ENCODE measurements at places on chromosomes 2 and 18.

GRCh38 chr2:212033888-212034287, 504.7 kb downstream of the ERBB4 start:
- DNase-seq, result no peak

- DNase-seq, result no peak
Observed at GRCh38 chr2:237956402-237956736, 10.4 kb upstream of the UBE2F start.

- DNase-seq, result no peak
Observed at GRCh38 chr18:25827228-25827627, 263.2 kb downstream of the SS18 start.

DNA sequence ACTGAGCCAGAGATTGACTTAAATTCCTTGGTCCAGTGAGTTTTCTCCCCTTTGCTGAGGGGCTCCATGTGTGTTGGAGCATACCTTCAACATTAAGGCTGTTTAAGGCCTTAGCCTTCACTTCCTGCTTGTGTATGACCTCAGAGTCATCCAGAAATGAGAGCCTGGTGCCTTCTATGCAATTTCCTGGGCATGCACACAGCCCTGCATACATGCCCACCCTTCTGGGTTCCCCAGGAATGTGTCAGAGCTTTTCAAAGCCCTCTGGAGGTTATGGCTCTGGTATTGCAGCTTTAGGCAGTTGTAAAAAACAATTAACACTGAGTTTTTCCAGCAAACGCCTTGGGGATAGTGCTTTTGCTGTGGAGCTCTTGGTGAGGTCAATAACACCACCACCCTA, 16.7 kb downstream of the IL1R1 start:
- DNase-seq, result peak; percentile 72

GRCh38 chr2:182581196-182581935, 134.7 kb upstream of the DNAJC10 start:
- no peak for DNase-seq

DNA sequence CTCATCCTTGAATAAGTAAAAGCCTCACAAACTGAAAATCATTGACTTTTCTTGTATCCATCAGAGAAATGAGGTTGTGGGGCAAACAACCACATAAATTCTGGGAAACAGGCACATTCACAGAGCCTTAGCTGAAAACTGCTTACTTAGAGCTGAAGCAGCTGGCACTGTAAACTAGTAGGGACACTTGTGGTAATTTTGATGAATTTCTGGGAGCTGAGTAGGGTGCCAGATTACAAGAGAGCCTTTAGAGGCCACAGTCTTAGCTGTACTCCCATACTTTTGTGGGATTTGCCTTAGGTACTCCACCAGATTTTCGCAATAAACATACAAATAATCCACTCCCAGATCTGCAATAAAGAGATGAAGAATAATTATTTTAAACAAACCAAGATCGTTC, 315.2 kb downstream of the TMX3 start:
- no peak for DNase-seq

GRCh38 chr2:198096002-198096401, 291.6 kb downstream of the PLCL1 start:
- no peak for DNase-seq

- DNase-seq, result no peak
Observed at GRCh38 chr2:120823551-120823950, 87.9 kb downstream of the GLI2 start.

DNA sequence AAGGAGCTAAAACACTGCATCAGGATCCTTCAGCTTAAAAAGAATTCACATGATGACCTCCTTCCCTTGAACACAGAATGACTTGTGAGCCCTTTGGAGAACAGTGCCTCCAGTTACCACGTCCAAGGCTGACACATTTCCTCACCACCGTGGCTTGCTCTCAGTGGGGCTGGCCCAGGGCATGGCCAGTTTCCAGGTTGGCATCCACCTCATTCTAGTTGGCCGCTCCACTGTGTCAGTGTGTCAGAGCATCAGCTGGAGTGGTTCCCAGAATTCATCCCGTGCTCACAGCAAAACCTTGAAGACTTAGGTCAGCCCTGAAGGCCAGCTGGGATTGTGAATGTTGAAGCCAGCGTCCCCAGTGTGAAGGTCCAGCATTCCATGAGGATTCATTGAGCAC, 158.5 kb downstream of the INSIG2 start:
- peak; percentile 80 for DNase-seq

DNA sequence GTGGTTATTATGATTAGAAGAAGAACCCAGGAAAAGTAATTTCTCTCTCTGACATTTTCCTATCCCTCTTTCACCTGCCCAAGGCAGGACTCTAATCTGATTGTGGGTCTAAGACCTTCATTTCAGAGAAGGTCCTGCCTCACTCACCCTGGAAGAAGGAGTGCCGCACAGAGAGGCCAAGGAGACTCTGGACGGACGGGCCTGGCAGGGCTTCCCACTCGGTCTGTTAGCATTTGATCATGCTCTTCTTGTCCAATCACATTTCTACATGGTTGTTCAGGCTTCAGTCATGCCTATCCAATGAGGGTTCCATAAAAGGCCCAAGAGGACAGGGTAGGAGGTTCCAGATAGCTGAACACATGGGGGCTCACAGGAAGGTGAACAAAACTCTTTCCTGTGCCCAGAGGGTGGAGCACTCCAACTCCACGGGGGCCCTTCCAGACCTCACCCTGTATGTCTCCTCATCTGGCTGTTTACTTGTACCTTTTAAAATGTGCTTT, 27.0 kb downstream of the ZNF892 start:
- DNase-seq, result peak; percentile 81

DNA sequence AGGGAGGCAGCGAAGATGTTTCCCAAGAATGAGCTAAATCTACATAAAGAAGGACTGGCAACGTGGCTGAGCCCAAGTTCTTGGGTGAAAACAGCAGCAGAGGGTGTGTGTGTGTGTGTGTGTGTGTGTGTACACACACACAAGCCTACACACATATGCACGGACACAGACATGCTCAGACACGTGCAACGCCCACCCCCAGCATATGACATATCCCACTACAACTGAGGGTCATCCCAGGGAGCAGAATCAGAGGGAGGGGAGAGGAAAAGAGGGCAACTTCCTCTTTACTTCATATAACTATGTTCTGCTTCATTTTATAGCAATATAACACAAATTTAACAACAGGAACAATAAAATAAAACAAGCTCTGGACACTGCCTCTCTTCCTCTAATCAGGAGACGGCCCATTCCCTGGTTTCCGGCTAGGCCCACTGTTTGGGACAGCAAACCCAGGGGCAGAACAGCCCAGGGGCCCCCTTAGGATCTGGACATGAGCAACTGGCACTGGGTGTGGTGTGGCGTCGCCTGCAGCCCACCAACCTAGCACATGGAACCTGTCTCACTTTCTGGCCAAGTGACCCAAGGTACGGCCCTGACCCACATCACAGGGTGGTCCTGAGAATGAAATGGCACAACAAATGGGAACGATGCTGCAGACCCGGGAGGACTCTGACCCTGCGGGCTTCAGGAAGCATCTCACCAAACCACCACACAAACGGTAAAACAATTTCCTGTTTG, 25.0 kb downstream of the FAM178B start:
- DNase-seq, result no peak

DNA sequence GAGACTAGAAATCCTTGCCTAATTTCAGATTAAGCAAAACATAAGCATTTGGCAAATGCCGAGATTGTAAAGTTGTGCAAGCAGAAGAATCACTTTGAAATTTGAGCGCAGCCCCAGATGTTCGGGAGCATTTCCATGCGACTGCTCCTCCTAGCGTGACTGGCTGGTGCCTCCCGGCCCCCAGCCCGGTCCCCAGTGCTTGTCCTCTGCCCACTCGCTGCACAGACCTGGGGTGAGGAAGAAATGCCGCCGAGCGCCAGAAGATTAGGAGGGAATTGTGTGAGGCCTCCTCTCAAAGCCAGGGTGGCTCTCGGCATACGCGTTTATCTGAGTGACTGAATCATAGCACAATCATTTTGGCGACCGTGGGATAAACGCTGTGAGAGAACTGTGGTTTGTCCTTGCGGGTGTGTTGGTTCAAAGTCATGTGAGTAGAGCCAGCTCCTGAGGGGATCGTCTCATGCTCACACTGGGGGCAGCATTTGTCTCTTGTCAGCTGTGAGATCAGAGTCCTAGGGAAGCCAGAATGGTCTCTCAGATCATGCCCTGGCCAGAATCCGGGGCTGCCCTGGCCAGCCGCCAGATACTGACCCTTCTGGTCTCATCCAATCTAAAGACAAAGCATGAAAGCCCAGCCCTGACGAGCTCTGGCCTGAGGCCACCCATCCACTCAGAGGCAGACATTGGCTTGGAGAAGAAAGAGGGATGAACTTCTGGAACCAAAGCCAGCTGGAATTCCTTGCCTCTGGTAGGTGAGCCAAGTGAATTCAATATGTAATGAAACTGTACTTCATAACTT, 189.3 kb downstream of the SH3RF3 start:
- no peak for DNase-seq

GRCh38 chr18:54805571-54806334, 22.5 kb upstream of the RAB27B start:
- DNase-seq, result peak; percentile 25

GRCh38 chr2:69588403-69588802, 55.1 kb downstream of the AAK1 start:
- DNase-seq, result no peak

- no peak for DNase-seq
Observed at GRCh38 chr2:39894082-39894481, 115.0 kb upstream of the THUMPD2 start.

DNA sequence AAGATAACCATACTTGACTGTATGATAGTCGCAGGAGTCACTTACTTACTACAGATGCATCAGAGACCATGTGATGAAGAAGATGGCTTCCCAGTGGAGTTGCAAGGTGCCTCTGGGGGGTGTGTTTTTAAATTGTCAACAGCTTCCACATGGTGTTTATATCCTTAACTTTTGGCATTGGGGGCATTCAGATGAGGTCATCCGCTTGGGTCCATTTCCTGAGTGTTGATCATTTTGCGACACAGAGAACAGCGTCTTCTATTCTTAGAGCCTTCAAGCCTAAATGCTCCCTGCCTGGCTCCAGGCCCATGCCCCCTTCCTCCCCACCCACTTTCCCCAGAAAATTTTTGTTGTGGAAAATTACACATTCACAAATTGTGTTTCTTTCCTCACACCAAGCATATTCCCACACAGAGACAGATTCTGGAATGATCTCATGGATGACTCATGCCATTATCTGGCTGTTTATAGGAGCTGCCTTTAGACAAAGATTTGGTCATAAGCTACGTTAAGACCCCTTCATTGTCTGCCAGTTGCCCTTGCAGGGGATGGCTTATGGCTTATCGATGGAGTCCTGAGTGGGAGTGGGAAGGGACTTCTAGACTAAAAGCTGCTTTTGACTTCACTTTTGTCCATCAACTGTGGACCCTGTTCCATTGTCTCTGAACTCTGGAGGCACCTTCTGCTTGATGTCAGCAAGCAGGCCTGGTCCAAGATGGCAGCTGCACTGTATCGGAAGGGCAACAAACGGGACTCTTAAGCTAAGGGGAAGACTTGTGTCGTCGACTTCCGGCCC, 91.8 kb downstream of the CABLES1 start:
- peak; percentile 64 for DNase-seq

DNA sequence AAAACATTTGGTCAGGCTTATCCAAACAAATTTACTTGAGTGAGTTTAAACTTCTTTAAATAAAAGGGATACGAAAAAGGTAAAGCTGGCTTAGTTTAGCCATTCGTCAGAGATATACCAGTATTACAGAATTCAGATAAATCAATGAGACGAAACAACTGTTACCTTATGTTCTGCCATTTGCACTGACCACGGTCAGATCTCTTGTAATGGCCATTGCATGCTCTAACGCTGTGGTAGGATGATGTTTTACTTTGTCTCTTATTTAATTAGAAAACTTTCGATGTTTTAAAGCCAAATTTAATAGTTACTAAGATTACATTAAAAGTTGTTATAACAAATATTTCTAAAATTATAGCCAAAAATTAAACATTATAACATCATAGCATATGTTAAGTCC, 1.5 kb downstream of the C18orf54 start:
- no peak for DNase-seq

GRCh38 chr2:232865165-232865564, 4.9 kb upstream of the SNORC start:
- no peak for DNase-seq

DNA sequence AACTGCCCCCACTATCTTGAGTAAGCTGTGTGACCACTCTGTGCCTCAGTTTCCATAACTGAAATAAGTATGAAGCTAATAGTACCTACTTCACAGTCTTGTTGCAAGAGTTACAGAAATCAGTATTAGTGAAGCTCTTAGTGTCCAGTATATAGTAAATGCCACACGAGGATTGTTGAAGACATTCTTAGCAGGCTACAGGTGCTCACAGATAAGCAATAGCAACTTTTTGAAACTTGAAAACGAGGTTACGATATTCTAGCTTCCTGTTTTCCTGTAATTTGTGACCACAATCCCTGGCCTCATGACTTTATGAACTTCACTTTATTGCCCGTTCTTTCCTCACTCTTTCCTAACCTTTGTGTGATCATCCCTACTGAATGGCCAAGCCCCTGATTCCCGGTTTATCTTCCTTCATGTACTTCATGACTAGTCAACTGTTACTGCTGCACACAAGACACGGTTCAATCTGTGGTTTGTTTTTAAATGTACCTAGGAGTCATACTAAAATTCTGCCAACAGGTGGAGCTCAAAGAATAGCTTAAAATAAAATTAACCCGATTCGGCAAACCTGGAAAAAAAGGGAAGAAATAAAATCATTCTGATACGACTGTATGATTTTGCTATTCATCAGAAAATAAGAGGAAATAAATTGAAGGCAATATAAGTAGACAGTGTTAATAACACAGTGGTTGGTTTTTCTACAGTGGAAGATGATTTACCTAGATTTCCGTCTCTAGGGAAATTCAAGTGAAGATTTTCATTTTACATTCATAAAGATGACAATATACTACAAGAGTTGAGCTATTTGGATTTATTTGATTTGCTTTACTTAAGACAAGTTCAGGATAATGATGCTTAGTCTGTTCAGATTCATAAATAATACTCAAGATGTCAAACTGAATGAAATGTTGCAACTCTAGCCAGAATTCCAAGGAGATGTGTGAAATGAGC, 38.1 kb upstream of the STAT1 start:
- peak; percentile 69 for DNase-seq

DNA sequence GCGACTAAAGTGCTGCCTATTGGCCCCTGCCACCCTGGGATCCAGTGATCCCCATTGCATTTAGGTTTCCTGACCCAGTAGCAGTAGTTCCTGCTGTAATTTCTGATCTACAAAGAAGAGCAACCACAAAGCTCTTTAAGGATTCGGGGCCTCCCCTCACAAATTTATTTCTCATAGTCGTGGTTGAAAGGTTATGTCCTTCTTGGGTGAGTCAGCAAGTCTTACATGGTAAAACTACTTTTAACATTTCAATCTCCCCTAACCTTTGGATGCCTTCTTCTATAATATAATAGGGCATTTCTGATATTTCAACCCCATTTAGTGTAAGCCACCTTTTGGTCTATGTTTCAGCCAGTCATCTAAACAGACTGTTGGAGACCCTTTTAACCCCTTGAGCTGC, 14.9 kb downstream of the PIKFYVE start:
- DNase-seq, result peak; percentile 9

- DNase-seq, result peak; percentile 18
Observed at GRCh38 chr2:213959589-213959988, 451.3 kb upstream of the VWC2L start.

GRCh38 chr2:25881764-25882163, 3.5 kb upstream of the ASXL2 start:
- DNase-seq, result no peak

GRCh38 chr2:15243762-15244161, 317.4 kb downstream of the NBAS start:
- no peak for DNase-seq
